ENCODE measurements at places on chromosomes 11 and 22. TPM values are rescaled to one million over a fixed set of nuclear protein-coding genes. Genes with fewer than 3 reads are reported as not detected.

MRPL40 gene
- 38.0 TPM for total RNA-seq

TP53I11 gene
- total RNA-seq = 27.8 TPM

CDC42EP1 gene
- total RNA-seq = 162 TPM

DDB1 gene
- 193 TPM for total RNA-seq

CNGA4 gene
- total RNA-seq = 0.32 TPM

TTLL8 gene
- total RNA-seq = not detected

NRXN2 gene
- total RNA-seq = not detected

SMIM35 gene
- total RNA-seq = not detected

FAM83F gene
- 21.9 TPM for total RNA-seq

C11orf86 gene
- total RNA-seq = not detected

FIBIN gene
- total RNA-seq = not detected

CYP2R1 gene
- total RNA-seq = 21.4 TPM

MAML2 gene
- total RNA-seq = 16.7 TPM

FDXACB1 gene
- total RNA-seq = 1.8 TPM

PVALB gene
- total RNA-seq = not detected

FXYD6 gene
- 0.61 TPM for total RNA-seq

TMPRSS6 gene
- total RNA-seq = not detected

LMO2 gene
- total RNA-seq = 1.3 TPM

PATE4 gene
- not detected for total RNA-seq

MAJIN gene
- not detected for total RNA-seq

VSIG10L2 gene
- not detected for total RNA-seq

SERPING1 gene
- 61.8 TPM for total RNA-seq

SCGB2A2 gene
- total RNA-seq = not detected

MMP27 gene
- total RNA-seq = not detected

CLCF1 gene
- 7.5 TPM for total RNA-seq

TSGA10IP gene
- not detected for total RNA-seq

MS4A15 gene
- total RNA-seq = not detected

GRK3 gene
- 10.1 TPM for total RNA-seq

CHRNA10 gene
- 6.5 TPM for total RNA-seq

IL18 gene
- total RNA-seq = 121 TPM

ARHGAP8 gene
- 127 TPM for total RNA-seq

LRRN4CL gene
- total RNA-seq = 0.71 TPM

OR8D1 gene
- not detected for total RNA-seq

ILK gene
- 85.7 TPM for total RNA-seq

GTSE1 gene
- total RNA-seq = 48.0 TPM

HEPHL1 gene
- not detected for total RNA-seq

SLN gene
- not detected for total RNA-seq

GSTP1 gene
- 838 TPM for total RNA-seq

DDI1 gene
- total RNA-seq = not detected

MUC5B gene
- total RNA-seq = 3.4 TPM

TREH gene
- total RNA-seq = 0.21 TPM

CABP4 gene
- total RNA-seq = 25.4 TPM

CDC42BPG gene
- total RNA-seq = 33.0 TPM

CHRM1 gene
- not detected for total RNA-seq

PGA5 gene
- total RNA-seq = not detected

AASDHPPT gene
- 30.7 TPM for total RNA-seq

NLRP14 gene
- not detected for total RNA-seq

IFITM10 gene
- total RNA-seq = 3.3 TPM

KCNA4 gene
- not detected for total RNA-seq

PRR14L gene
- total RNA-seq = 60.5 TPM

CRYAB gene
- 1.9 TPM for total RNA-seq

ANO5 gene
- 4.3 TPM for total RNA-seq
